Sigmoid colon (tissue), 7 donors: ENCODE measurements at places on chromosomes 7 and 10. TPM values are rescaled to one million over a fixed set of nuclear protein-coding genes. Genes with fewer than 3 reads are reported as not detected.
A peak's percentile ranks its signal among the peaks of the same experiment; 100 is the strongest.

GRCh38 chr10:125060826-125061556, 99.4 kb downstream of the CTBP2 start:
- DNase-seq: peak; percentile 93

- DNase-seq: peak; percentile 84
These were observed 65.4 kb downstream of the TACC2 start for GRCh38 chr10:122054048-122055025.

- DNase-seq: no peak
These were observed 55.3 kb downstream of the STK32C start for GRCh38 chr10:132252412-132252811.

GRCh38 chr10:117320050-117320665, 55.1 kb downstream of the PDZD8 start:
- DNase-seq: no peak

TRIM4 gene
- total RNA-seq: 21.9 TPM

GIMAP2 gene
- total RNA-seq: 16.4 TPM

IMMP2L gene
- 18.9 TPM for total RNA-seq

- DNase-seq: no peak
These were observed 104.3 kb downstream of the TRIM24 start for GRCh38 chr7:138564365-138564764.

- no peak for DNase-seq
These were observed 257.9 kb upstream of the AKR1E2 start for GRCh38 chr10:4568086-4568485.

- no peak for DNase-seq
These were observed 130.3 kb downstream of the SDK1 start for GRCh38 chr7:3431306-3431705.

GARIN1A gene
- total RNA-seq: 2.5 TPM

CLRN3 gene
- total RNA-seq: not detected

SLC37A3 gene
- 69.8 TPM for total RNA-seq

CPA5 gene
- total RNA-seq: not detected

OR2A5 gene
- not detected for total RNA-seq

DNA sequence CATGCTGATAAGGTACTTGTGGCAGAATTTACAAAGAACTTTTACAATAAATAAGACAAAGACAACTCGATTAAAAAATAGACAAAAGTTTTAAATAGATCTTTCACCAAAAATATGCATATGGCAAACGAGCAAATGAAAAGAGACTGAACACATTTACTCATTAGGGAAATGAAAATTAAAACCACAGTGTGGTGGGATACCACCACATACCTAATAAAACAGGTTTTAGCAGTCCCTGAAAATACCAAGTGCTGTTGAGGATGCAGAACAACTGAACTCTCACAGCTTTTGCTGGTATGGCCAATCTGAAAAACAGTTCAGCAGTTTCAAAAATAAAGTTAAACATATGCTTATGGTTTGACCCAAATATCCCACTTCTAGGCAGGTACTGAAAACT, 205.4 kb upstream of the ADO start:
- no peak for DNase-seq

MYPN gene
- not detected for total RNA-seq

DNA sequence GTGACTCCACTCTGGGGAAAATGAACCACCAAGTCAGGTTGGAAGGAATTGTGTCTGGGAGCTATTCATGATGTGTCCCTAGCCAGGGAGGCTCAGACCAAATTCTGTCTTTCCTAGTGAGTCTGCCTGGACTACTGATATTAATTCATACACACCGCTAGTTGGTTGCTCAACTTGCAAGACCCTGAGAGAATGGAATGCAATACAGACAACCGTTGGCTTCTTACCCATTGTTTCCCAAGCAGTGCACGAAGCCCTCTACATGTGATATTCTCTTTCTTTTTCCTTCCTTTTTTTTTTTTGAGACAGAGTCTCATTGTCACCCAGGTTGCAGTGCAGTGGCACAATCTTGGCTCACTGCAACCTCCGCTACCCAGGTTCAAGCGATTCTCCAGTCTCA, 19.4 kb upstream of the SRGN start:
- DNase-seq: no peak

HMX2 gene
- not detected for total RNA-seq

GRCh38 chr7:77587272-77587671, 50.2 kb downstream of the PTPN12 start:
- no peak for DNase-seq

- DNase-seq: no peak
These were observed 20.1 kb downstream of the LHPP start for GRCh38 chr10:124481717-124482116.

GRCh38 chr10:102274062-102274461, 28.7 kb downstream of the GBF1 start:
- no peak for DNase-seq

- no peak for DNase-seq
These were observed 1.5 kb downstream of the GARIN1A start for GRCh38 chr7:128673571-128673970.

DNA sequence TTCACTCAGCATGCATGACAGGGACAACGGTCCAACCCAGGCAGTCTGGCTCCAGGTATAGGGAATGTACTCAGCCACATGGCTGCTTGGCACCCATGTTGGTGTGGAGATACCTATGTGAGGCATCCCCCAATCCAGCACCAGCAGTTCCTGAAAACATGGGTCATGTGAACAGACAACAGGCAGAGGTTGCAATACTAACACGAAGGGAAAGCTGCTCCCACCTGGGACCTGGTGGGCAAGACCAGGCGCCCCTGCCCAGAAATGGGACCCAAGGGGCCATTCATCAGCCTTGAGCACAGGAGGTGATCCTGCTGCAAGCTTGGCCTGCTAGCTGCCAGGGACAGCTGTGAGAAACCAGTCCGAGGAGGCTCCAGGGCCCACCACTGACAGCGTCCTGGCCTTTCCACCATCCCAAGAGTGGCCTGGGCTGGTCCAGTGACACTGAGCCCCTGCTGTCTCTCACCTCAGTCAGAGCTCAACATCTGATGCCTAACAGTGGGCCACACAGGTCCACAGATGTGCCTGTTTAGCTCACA, 142.3 kb downstream of the ARHGAP22 start:
- no peak for DNase-seq

DNA sequence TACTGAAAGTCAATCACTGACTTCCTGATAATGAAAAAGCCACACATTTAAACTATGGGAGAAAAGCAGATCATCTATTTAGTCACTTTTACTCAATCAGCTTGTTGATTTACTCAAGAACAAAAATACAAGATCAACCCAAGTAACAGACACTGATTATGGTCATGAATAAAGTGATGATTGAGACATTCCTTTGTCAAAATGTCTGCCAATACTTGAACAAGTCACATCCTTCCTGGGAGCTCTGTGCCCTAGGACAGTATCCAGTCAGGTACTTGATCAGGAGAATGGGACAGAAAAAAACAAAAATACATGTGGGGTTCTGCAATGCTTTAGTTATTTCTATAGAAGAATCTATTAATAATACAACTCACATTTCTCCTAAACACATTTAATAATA, 150.0 kb upstream of the NEBL start:
- DNase-seq: no peak

- peak; percentile 98 for DNase-seq
These were observed 33.2 kb downstream of the WBP1L start for GRCh38 chr10:102776779-102777456.

PSMG3 gene
- 23.3 TPM for total RNA-seq

DNA sequence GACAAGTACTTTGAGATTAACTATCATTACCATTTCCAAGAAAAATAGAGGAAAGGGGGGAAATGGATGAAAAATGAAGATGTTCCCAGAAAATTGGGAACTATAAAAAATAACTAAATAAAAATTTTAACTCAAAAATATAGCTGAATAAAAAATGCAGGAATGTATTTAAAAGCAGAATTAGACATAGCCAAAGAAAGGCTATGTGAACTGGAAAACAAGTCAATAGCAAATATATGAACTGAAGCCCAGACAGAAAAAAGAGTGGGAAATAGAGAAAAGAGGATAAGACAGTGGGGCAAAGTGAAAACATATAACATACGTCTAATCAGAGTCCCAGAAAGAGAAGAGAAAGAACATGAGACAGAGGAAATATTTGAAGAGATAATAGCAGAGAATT, 10.3 kb downstream of the PPP1R3C start:
- no peak for DNase-seq

DNA sequence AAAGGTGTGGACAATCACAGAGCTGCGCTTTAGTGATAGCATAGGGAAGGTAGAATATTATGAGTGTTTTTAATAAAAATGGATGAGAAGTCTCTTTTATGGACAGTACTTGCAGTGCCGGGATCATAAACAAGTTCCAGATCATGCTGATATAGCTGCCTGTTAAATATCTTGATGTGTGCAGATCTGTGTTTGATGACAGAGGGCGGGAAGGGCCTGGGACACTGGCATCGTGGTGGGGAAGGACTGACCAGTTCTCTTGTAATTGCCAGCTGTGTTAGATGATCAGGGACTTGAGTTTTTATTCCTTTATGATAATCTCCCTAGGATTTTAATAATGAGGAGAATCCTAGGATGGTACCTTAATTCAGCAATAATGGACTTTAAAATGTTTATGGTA, 14.6 kb downstream of the SND1 start:
- no peak for DNase-seq

GRCh38 chr10:50614444-50615137, 9.2 kb downstream of the SGMS1 start:
- DNase-seq: no peak

- DNase-seq: no peak
These were observed 83.9 kb upstream of the RSU1 start for GRCh38 chr10:16901106-16901505.

DNA sequence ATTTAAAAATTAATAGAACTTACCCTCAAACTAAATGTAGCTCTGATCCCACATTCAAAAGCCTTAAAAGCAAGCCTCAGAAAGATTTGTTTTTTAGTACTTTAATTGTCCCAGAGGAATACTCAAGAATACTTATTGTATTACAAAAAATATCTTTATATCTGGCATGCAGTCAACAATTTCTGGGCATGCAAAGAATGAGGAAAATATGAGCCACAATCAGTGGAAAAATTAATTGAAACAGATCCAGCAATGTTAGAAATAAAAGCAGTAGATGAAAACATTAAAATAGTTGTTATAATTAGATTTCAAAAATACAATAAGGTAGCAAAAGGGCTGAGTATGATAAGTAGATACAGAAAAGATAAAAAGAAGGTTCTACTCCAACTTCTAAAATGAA, 154.7 kb downstream of the PON1 start:
- DNase-seq: no peak

GRCh38 chr7:101680406-101681145, 51.5 kb upstream of the MYL10 start:
- DNase-seq: no peak

DNA sequence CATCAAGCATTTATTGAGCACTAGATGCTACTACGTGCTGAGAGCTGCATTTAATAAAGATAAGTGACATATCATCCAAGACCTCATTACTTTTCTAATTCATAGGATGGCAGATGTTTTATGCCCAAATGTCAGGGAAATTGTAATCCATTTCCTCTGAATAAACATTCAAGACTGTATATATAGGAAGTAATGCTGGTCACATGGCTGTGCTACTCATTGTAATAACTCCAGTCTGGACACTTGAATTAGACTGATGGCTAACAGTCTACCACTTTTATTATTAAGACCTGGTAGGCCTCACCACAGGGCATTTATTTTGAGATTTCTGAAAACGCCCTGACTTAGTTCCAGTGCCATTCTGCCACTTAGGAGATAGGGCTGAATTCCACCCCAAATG, 36.6 kb downstream of the PIK3AP1 start:
- DNase-seq: no peak

UNCX gene
- not detected for total RNA-seq
